ENCODE measurements at places on chromosomes 11 and 22. TPM values are rescaled to one million over a fixed set of nuclear protein-coding genes. Genes with fewer than 3 reads are reported as not detected.

- no peak for DNase-seq
Observed at GRCh38 chr11:30255637-30256036, 24.8 kb downstream of the FSHB start.

GRCh38 chr22:44780876-44781449 is 28.6 kb downstream of the ARHGAP8 start:
- no peak for DNase-seq

- no peak for DNase-seq
Observed at GRCh38 chr11:131923309-131923708, 552.9 kb downstream of the NTM start.

The TXN2 gene
- 56.7 TPM for total RNA-seq

DNA sequence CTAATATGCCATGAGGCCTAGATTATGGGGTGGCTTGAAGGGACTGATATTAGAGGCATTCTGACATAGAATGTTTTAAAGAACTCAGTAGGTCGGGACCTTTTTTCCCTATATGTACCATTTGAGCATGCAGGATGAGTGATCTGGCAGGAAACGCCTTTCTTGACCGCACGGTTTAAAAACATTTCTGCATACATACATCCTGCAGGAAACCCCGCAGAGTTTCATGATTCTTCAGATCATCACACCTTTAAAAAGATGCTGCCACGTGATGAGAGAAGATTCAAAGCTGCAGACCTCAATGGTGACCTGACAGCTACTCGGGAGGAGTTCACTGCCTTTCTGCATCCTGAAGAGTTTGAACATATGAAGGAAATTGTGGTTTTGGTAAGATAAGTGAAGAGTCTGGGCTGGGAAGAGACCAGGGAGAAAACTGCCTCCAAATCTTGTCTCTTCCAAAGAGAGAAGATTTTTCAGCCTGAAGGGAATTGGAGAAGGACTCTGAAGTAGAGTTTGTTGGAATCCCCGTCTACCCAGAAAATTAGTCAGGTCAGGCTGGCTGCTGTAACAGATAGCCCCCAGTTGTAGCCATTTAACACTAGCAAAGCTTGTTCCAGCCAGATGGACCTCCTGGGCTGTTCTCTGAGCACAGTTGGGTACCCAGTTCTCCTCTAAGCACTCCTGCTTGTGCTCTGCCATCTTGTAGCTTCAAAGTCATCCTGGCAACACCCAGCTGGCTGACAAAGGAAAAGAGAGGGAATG is 7.4 kb downstream of the RCN1 start:
- no peak for DNase-seq

The APOA5 gene
- total RNA-seq: not detected

DNA sequence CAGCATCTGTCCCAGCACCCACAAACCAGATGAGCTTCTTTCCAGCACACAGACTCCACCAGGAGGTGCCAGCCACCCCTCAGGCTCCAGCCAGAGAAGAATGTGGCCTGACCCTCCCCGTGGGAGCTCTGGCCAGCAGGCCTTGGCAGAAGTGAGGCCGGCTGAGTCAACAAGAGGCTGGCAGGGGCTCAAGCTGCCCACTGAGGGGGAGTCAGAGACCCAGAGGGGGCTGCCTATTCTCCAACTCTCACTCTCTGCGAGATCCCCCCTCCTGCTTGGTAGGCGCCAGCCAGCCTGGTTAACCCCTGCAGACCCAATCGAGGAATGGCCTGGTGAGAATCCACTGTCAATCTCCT is 10.6 kb upstream of the CDC42EP1 start:
- DNase-seq: no peak

GRCh38 chr22:47629273-47629711 is 866.8 kb downstream of the TBC1D22A start:
- DNase-seq: peak; percentile 78

DNA sequence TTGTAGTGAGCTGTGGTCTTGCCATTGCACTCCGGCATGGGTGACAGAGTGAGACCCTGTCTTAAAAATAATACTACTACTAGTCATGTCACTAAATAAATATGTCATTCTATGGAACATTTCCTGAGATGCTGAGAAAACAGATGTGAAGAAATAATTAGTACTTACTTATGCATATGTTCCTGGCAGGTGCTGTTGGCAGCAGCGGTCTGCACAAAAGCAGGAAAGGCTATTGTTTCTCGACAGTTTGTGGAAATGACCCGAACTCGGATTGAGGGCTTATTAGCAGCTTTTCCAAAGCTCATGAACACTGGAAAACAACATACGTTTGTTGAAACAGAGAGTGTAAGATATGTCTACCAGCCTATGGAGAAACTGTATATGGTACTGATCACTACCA is 8.8 kb downstream of the ARCN1 start:
- DNase-seq: no peak

The RAG1 gene
- 0.45 TPM for total RNA-seq

The CLMP gene
- 10.7 TPM for total RNA-seq

The HDAC10 gene
- 60.7 TPM for total RNA-seq

DNA sequence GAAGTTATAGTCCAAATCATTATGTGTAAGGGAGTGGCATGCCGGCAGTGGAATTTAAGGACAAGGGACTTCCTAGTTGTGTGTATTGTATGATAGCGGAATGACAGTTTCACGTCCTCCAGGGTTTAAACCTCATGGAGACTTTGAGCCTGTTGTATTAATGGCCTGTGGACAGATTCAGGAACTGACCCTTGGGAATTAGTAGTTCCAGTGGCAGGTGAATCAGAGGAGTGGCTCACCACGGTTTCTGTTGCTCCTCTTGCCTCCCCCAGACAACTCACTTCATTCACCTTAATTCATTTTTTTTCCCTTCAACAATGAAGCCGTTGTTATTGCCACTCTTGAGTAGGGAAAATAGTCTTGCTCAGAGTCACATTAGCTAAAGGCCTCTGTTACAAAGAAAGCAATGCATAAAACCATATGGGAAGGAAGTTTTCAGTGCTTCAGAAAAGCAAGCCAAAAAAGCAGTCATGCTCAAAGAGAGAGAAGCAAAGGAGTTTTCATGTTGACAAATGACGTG is 22.6 kb downstream of the AMOTL1 start:
- DNase-seq: no peak

GRCh38 chr11:98674390-98674789 is 346.4 kb upstream of the CNTN5 start:
- DNase-seq: no peak

- DNase-seq: no peak
Observed at GRCh38 chr11:36089920-36090319, 146.1 kb downstream of the LDLRAD3 start.

The NLRP6 gene
- 0.25 TPM for total RNA-seq

DNA sequence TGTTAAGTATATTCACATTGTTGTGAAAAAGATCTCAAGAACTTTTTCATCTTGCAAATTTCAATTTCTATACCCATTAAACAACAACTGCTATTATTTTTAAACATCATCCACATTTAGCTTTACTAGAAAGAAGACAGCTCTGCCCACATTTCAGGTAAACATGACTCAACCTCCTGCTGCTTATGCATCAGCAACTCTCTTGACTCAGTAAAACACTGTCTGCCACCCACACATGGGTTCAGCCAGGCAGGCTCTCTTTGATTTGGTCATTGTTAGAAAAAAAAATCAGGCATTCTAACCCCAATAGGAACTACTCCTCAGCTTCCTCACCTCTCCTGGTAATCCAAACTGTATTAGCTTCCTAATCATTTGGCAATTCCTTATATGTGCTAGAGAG is 5.1 kb upstream of the ENDOD1 start:
- DNase-seq: no peak

The LRRC56 gene
- 2.0 TPM for total RNA-seq

Measured in lower leg skin (tissue), 4 donors.